T-helper 2 cell (primary cell): ENCODE measurements at places on chromosomes 3 and 15.

GRCh38 chr15:88428805-88429605, 38.2 kb downstream of the MRPL46 start:
- DNase-seq = no peak

DNA sequence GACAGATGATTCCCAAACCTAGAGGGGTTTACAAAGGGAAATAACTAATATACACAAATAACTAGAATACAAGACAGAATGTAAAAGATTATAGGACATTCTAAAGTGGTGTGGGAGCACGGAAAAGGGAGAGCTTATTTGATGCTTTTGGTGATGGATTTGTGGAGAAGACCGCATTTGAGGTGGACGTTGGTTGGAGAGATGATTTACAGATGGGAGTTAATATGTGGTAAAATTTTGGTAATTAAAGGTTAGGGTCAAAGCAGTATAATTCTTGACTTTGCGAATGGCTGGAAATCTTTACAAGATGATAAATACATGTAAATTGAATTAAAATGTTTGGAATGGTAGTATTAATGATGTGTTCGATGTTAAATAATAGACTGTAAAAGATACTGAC, 1.2 kb downstream of the KNL1 start:
- no peak for DNase-seq

DNA sequence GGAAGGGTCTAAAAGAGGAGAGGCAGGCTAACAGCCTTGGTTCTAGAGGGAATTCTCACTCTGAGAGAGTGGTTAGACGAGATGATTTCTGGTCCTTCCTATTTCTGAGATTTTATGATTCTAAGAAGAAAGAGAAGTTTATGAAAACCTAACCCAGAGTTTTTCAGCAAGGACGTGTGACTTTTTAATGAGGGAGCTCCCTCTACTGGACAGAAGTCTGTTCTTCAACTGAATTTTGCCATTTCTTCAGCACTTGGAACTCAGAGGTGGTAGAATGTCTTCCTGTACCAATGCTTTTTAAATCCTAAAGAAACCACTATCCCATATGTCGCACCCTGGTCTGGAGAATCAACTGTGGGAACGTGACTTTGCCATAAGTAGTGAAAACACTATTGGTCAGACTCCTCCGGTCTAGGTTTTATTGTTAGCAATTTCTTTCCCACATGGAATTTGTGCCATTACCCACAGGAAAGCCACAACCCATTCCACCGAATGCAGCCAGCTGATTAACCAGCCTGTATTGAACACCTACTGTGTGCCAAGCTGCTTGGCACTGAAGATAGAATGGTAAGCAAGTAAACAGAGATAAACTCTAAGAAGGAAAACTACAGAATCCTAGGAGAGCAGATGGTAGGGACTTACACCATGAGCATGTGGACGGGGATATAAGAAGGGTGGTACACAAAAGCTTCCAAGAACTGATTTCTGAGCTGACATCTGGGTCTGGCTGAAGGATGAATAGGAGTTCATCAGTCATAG, 199.5 kb upstream of the LMCD1 start:
- DNase-seq = no peak

DNA sequence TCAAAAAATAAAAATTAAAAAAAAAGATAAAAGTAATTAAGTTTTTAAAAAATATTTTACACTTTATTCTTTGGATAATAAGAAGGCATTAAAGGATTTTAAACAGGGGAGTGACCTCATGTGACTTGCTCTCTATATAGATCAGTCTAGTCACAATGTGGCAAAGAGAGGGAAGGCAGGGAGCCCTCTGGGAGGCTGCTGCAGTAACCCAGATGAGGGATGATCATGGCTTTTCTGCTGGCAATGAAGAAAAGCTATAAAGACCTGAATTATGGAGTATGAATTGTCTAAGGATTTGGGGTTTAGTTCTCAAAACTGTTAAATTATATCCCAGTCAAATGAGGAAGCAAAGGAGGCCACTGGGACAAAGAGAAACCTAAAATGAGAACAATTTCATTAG, 58.1 kb downstream of the SUMF1 start:
- no peak for DNase-seq

GRCh38 chr3:167777356-167777755, 41.8 kb downstream of the SERPINI1 start:
- DNase-seq = no peak

GRCh38 chr15:80852676-80853075, 73.5 kb downstream of the CEMIP start:
- no peak for DNase-seq

DNA sequence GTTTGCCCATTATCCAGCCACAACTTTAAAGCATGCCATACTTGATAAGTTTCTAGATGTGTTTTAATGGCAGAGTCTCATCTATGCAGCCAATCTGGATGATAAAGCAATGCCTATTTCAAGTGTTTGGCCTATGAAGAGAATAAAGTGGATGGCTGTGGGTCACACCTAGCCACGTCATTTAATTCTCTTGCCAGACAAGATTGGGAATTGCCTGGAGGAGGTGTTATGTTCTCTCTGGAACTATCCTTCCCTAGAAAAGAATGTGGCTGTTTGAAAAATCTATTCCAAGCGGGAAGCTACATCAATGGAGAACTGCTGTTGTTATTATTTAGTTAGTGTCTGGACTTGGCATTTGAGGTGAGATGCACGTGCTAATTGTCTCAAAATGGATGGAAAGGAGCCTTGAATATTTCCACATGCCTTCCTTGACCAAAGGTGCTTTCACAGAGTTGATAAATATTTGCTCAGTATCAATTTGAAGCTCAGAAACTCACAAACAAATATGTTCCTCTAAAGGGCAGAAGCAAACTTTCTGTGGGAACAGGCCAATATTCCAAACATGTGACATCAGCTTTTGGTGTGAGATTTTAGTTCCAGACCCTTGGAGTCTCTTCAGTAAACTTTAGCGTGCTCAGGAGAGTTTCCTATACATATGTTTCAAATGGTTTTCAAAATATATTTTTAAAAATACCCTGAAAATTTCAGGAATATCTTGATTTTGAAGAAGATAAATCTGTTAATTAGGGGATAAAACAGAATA, 510.6 kb upstream of the SGO1 start:
- no peak for DNase-seq

DNA sequence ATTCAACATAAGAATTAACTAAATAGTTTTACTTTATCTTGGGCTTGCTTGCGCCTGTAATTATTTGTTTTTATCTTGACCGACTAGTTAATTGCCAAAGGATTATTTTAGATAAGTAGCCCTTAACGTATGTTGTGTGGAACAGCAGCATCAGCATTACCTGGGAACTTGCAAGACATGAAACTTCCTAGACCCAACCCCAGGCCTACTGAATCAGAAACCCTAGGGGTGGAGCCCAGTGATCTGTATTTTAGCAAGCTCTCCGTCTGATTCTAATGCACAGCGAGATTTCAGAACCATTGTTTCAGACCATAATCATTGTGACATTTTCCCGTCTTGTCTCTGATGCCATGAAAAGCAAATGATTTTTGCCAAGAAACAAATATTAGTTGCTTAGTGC, 31.1 kb downstream of the FILIP1L start:
- no peak for DNase-seq

- no peak for DNase-seq
Observed at GRCh38 chr3:27467545-27467944, 16.6 kb downstream of the SLC4A7 start.

DNA sequence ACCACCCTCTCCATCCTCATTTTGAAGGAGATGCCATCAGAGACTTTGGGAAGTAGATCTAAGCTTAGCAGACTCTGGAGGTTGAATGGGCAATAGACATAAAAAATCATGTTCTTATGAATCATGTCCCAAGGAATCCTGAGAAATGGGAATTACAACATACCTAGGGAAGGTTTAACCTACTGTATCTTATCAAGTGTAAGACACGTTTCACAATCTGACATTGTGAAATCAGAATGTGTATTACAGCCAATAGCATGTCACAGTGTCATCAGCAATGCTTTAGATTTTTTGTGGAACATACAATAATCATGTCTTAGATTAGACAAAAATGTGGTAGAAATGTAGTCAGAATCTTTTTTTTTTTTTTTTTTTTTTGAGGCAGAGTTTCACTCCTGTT, 332.4 kb upstream of the TLE3 start:
- DNase-seq = no peak

- DNase-seq = no peak
Observed at GRCh38 chr3:175573226-175573625, 714.1 kb downstream of the NAALADL2 start.

DNA sequence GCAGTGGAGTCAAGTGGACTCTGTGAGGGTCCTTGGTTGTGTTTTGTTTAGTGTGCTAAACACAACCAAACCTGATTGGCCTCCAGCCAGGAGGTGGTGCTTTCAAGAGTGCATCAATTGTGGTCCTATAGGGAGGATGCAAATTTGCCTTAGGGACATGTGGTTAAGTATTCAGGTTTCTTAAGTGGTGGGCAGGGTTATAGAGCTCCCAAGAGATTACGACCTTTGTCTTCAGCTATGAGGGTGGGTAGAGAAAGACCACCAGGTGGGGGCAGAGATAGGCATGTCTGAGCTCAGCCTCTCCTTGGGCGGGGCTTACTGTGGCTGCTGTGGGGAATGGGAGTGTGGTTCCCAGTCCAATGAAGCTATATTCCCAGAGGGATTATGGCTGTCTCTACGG, 186.6 kb downstream of the SQOR start:
- DNase-seq = no peak

- no peak for DNase-seq
Observed at GRCh38 chr15:88623061-88623460, 1.9 kb downstream of the AEN start.

GRCh38 chr15:25846377-25846776, 16.8 kb downstream of the ATP10A start:
- no peak for DNase-seq
